T-helper 9 cell (primary cell): ENCODE measurements at places on chromosomes 11 and 22.

DNA sequence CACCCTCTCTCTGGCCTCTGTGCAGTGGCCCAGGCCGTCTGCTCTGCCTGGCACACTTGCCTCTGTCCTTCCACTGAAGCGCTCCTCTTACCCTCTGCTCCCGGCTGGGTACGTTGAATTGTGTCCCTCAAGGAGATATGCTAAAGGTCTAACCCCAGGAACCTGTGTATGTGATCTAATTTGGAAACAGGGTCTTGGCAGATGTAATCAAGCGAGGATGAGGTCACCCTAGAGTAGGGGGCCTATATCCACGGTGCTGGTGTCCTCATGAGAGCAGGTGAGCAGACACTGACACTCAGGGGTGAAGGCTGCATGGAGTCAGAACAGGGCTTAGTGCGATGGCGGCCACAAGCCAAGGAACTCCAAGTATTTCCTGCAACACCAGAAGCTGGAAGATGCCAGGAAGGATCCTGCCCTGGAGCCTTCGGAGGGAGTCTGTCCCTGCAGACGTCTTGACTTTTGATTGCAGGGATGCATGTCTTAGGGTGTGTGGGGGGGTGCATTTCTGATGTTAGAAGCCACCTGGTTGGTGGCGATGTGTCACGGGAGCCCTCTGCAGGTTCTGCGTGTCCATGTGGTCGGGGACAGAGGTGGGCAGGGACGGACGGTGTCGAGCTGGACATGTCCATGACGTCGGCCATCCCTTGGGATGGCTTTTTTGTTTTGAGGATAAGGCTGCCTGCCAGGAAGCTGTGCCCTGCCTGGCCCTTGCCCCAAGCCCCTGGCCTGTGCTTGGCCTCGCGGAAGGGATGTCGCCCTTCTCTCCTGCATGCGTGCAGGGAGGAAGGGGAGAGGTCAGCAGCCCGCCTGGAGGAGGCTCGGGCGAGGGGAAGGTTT is 68.6 kb downstream of the LRP5 start:
- DNase-seq, result no peak

DNA sequence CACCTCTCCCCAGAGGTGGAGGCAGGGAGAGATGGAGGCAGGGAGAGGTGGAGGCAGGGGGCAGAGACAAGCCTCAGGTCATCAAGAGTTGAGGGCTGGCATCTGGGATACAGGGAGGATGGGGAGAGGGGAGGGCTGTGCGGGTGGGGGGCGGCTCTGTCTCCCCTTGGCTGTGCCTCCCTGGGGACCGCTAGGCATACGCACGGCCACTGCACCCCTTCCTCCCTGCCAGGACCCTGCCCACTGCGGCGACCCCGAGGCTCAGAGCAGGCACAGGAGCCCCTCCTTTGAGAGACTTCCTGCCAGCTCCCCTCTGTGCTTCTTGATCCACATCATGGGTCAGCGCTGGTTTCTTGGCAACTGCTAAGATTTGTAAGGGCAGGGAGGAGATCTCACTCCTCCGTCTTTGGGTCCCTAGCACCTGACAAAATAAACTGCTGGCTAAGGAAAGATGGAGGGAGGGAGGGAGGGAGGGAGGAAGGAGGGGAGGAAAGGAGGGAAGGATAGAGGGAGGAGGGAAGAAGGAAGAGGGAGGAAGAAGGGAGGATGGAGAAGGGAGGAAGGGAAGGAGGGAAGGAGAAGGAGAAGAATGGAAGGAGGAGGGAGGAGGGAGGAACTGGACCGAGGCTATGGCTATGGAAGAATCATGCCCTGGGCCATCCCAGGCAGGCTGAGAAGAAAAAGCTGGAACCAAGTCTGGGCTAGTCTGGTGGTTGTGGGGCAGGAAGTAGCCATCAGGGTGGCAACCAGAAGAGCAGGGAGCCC is 18.5 kb downstream of the PRR33 start:
- no peak for DNase-seq

- no peak for DNase-seq
Observed at GRCh38 chr11:10540546-10540914, 457 bp downstream of the RNF141 start.

- DNase-seq, result no peak
Observed at GRCh38 chr11:63765688-63766241, 2.8 kb downstream of the ZFTA start.

DNA sequence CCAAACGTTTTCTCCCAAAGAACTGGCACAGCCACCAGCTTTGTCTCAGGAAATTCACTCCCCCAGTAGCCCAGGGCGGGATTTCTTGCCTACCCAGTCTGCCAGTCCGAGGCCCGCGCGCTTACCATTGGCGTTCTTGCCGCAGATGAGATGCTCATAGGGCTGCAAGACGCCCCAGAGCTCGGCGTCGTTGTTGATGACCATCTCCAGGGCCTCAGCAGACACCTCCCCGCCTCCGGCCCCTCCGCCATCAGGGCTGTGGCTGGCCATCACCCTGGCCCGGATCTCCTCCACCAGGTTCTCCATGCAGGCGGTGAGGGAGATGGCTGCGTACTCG is 1.3 kb downstream of the ABTB2 start:
- DNase-seq, result no peak

- DNase-seq, result no peak
Observed at GRCh38 chr11:126608658-126609057, 253.2 kb downstream of the ST3GAL4 start.

GRCh38 chr11:127058524-127058923 is 58.0 kb upstream of the KIRREL3 start:
- DNase-seq, result no peak

DNA sequence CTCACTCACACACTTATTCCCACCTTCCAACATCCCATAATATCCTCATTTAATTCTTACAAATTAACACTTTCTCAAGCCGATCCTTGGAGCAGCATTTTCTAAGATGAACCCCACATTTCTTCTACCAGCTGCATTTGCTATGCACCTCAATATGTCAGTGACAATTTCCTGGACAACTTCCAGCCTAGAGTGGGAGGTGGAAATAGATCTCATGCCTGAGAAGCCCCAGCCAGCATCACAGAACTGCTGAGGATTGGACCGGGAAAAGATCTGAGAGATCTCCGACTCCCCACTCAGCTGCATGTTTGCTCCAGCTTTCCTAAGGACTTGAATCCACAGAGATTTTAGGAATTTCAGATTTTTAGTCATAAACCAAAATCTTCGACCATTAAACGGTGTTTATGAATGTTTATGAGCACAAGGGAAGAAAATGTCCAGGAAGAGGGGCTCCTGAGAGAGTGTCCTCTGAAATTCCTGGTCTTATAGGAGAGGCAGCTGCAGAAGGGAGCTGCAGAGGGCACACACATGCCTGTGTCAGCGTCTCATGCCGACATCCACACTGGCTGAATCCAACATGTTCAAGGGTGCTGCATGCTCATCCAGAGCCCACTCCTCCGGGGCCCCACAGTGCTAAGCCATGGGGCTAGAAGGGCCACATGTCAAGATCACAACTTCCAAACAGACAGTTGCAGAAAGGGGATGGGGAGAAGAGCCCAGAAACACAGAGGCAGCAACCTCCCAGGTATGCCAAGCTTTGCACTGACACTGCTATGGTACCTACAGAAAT is 68.6 kb downstream of the MICAL3 start:
- no peak for DNase-seq

- DNase-seq, result no peak
Observed at GRCh38 chr22:49192180-49192856, 635.4 kb downstream of the BRD1 start.

GRCh38 chr22:35961480-35962295 is 66.9 kb downstream of the RBFOX2 start:
- no peak for DNase-seq

DNA sequence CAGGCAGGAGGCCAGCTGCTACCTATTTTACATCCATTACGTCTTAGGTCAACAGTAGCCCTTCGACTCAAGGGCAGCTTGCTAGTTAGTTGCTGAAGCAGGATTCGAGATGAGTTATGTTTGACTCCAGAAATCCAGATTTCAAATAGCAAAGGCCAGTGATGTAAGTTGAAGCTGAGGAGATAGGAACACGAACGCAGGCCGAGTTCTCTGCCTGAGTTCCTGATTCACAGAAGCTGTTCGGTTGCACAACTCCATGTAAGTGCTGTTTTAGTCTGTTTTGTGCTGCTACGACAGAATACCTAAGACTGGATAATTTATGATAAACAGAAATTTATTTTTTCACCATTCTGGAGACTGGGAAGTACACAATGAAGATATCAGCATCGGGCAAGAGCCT is 111.2 kb downstream of the SLC1A2 start:
- DNase-seq, result no peak

DNA sequence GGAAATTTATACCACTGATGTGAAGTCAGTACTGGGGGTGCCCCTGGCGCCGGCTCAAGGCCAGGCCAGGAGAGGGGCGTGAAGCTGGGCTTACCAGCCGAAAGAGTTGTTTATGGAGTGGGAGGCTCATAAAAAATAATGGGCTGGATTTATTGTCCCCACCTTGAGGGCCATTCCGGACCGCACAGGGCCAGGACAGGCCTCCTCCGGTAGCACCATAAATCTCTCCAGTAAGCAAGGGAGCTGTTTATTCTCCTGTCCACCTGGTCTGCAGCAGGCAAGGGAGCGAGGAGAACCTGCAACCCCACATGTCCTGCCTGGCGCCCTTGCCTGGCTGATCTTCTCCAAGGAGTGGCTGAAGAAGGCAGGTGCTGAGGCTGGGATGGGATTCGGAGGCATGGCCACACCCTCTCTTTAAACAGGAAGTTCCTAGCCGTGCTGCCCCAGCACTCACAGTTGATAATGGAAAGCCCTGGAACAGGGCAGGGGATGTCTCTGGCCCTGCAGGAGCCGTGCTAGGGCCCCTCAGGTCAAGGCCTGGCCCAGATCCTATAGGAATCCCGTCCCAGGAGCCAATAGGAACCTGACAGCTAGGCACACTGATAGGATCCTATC is 65.1 kb downstream of the SCUBE1 start:
- no peak for DNase-seq

DNA sequence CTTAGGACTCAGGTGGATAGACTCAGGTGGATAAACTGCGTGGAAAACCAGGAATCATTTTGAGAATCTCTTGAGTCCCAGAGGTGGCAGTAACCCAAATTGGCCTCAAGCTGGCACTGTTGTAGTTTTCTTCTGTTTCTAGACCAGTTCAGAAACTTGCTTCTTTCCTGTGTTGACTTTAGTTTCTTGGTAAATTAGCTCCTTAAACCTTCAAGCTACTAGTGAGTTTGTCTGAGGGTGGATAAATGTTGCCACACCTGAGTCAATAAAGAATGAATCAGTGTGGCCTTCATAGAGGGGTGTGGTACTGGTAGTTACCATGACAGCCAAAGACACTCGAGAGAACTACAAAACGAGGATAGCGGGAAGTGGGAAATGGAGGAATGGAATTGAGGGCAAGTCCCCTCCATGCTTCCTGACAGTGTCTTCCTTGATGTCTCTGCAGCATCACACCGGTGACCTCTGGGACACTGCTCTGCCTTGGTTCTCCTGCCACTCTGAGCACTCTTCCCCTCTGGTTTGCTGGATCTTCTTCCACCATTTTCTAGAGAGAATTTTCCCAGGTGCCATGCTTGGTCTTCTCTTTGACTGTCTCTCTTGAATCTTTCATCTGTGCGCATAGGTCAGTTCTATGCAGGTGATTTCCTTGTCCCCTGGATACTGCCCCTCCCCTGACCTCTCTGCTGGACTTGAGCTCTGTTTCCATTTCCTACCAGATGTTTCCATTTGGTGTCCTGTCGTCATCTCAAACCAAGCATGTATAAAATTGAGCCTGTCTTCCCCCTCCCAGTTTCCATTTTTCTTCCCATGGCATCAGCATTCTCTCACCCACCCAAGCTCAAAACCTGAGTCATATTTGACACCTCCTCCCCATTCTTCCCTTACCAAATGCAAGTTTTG is 7.2 kb downstream of the POLD4 start:
- no peak for DNase-seq

DNA sequence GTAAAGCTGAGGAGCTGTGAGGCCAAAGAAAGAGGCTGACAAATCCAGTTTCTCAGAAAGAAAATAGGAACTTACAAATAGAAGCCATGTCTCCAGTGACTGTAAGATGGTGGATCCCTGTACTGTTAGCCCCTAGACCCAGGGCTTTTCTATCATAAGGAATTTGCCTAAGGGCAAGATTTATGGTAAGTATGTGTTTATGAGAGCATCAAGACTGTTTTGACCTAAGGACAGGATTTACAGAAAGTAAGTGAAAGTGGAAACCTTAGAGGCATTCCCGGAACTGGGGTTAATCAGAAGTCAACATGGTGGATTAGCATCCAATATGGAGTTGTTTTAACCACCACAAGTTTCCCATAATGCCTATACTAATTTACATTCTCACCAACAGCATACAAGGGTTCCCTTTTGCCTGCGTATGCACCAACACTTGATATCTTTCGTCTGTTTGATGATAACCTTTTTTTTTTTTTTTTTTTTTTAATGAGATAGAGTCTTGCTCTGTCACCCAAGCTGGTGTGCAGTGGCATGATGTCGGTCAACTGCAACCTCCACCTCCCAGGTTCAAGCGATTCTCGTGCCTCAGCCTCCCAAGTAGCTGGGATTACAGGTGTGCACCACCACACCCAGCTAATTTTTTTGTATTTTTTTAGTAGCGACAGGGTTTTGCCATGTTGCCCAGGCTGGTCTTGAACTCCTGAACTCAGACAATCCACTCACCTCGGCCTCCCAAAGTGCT is 40.2 kb downstream of the BIRC2 start:
- DNase-seq, result no peak

DNA sequence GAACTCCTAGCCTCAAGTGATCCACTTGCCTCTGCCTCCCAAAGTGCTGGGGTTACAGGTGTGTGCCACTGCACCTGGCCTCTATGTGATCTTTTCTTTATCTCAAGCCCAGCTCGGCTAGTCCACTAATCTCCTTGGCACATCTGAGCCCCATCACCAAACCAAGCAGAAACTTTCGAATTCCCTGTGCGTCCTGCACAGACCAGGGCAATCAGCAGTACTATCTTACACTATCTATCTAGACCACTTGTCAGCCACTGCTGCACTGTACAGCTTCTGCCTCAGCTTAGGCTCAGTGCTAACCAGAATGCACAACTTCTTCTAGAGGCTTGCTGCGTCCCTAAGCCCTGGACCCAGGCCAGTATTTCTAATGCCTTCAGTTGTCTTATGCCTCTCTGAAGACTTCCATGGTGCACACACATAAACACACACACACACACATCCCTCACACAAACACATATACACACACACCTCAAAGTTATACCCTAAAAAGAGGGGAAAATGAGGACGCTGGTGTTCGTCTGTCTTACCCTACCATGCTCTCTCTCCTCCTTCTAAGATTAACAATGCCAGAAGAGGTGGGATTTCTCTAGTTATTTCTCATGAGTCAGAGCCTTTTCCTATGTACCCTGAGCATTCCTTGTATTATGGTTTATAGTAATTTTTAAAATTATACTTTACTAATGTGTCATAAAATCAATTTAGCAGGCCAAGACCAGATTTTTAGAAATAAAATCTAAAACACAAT is 59.3 kb upstream of the FAM181B start:
- DNase-seq, result no peak

- DNase-seq, result no peak
Observed at GRCh38 chr11:76336597-76336996, 44.3 kb downstream of the THAP12 start.

- no peak for DNase-seq
Observed at GRCh38 chr11:44260081-44260480, 49.9 kb downstream of the ALX4 start.

- no peak for DNase-seq
Observed at GRCh38 chr11:130995266-130995665, 79.0 kb upstream of the SNX19 start.

- DNase-seq, result peak; percentile 27
Observed at GRCh38 chr22:49052023-49052538, 775.6 kb downstream of the BRD1 start.

GRCh38 chr22:32796865-32797573 is 4.5 kb upstream of the TIMP3 start:
- DNase-seq, result peak; percentile 32

- no peak for DNase-seq
Observed at GRCh38 chr11:113153847-113154246, 160.5 kb upstream of the TTC12 start.
